ENCODE measurements at places on chromosomes 6 and 20.

DNA sequence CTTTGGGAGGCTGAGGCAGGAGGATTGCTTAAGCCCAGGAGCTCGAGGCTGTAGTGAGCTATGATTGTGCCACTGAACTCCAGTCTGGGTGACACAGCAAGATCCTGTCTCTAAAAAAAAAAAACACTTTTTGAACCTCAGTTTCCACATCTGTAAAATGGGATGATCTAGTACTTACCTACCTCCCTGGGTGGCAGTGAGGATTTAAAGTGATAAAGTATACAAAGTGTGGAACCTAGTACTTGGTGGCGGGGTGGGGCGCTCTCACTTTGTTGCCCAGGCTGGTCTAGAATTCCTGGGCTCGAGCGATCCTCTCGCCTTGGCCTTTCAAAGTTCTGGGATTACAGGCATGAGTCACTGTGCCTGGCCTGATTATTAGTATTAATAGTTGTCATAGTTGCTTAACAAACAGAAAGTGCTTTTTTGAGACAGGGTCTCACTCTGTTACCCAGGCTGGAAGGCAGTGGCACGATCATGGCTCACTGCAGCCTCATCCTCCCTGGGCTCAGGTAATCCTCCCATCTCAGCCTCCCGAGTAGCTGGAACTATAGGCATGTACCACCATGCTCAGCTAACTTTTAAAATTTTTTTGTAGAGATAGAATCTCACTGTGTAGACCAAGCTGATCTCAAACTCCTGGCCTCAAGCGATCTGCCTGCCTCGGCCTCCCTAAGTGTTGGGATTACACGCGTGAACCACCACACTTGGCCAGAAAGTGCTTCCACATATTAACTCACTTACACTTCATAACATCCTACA lies 7.0 kb upstream of the PLTP start:
- no peak for DNase-seq

DNA sequence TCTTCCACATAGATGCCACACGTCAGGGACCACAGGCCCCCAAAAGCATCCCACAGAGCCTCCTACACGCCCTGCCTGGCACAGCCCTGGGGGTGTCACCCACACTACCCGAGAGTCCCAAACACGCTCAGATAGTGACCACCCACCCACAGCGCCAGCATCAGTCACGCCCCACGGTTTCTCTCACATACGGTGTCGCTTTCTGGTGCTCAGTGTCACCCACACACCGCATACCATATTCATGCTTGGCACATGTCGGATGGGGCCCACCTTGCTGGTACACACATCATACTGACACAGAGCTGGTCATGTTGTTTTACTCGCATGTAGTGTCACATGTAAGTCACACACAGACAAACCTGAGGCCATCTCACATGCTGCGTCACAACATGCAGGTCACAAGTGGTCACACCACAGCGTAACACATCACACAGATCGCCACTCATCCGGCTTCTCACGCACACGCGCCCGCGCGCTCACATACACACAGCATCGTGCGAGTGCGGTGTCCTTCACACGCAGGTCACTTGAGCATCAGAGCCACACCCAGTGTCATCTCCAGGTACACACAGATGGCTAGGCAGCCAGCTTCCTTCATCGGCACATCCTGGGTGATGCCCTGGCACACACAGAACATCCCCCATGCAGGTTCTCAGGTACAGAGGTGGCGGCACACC lies 3.4 kb downstream of the TEAD3 start:
- no peak for DNase-seq

DNA sequence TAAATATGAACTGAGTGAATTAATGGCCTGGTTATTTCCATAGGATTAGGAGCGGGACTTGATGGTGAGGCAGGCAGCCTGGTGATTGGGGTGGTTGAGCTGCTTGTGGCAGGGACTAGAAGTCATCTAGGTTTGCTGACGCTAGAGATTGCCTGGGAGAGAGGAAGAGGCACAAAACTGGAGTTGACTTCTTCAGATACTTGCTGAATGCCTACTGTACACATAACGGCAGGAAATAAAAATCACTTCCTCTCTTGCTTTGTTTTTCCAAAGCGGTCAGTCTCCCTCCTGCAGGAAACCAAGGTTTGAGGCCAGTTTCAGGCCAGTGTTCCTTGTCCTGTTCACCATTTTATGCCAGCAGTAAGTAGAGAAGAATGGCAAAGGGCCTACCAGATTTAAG lies 36.7 kb upstream of the MYLIP start:
- no peak for DNase-seq

DNA sequence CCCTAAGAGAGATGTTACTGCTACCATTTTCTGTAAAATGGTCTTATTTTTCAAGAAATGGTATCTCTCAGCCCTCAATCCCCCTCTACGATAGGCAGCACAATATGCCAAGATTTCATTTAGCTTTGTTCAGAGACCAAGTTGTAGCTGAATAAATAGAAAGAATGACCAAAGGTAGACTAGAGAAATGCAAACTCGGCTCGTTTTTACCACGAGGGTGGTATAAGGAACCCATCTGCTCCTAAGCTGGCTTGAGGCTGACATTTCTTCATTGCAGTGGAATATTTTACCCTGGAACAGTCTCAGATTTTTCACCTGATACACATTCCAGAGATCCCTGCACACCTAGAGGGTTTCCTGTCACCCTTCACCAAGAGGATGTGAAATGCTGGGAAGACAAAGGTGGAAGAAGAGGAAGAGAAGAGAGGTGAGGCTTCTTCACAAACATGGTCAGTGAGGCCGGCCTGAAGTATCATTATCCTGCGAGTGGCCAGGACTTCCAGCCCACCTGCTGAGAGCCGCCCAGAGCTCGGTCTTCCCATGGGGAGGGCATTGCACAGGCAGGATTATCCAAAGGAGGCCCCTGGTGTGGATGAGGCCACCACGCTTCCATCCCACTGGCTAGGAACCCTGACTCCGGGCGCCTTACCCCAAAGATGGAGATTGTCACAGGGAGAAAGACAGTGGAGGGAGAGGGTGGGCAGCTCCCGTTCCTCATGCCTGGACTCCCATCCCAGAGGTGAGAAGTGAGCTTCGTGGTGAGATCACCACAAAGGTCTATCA lies 57.1 kb upstream of the AFDN start:
- DNase-seq, result no peak
